ENCODE measurements at places on chromosomes 12 and 14.

GRCh38 chr14:23143911-23144310 lies 24.9 kb upstream of the CEBPE start:
- DNase-seq: no peak

- DNase-seq: no peak
Observed at GRCh38 chr12:15601210-15601800, 187.9 kb downstream of the EPS8 start.

- no peak for DNase-seq
Observed at GRCh38 chr12:104952816-104953215, 5.3 kb downstream of the SLC41A2 start.

DNA sequence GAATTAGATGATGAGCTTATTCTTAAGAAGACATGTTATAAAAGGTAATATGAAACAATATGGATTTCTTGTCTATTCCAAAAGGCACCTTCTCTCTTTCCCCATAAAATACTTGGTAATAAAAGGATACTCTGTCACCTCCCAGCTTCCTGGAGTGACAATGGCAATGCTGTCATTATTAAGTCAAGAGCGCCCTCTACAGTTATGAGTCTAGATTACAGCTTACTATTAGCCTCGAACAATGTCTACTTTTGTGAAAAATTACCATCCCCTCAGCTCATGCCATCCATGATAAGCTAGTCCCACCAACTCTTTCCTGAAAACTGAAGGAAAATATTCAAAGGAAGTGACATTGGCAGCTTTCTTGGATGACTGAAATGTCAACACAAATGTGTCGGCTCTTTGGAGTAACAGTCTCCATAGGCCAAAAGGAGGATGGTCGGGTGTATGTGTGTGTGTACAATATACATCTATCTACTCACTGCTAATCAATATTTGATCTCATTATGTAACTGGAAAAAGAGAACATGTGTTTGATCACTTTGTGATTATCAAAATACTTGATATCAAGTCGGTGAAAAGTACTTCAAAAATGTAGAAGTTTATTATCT lies 48.7 kb upstream of the CDKN3 start:
- no peak for DNase-seq

GRCh38 chr14:93317210-93317874 lies 15.5 kb downstream of the BTBD7 start:
- no peak for DNase-seq

DNA sequence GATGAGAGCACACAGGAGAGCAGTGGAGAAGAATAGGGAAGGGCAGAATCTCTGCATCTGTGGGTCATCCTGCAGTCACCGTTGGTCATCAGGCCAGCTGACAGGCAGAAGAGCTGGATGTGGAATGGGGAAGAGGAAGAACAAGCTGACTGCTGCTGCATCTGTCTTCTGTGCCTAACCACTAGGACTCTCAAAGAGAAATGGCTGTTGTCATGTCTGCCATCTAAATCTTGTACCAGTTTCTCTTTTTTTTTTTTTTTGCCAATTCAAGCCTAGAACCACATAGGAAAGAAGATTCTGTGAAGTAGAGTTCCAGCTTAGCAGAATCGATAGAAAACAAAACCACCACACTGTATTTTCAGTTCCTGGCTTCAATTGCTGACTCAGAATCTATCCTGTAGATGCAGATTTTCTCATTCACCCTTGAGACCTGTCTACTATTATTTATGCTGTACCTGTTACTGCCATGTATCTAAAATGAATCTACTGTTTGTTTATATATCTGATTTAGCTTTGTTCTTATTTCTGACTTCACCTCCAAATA lies 421.9 kb upstream of the PRICKLE1 start:
- no peak for DNase-seq
